CD4-positive, alpha-beta T cell treated with Interleukin-6 at 100 ng/mL for 8 hours (primary cell): ENCODE measurements at places on chromosomes 1 and 21.

GRCh38 chr1:54774820-54775498 lies 10.6 kb upstream of the PARS2 start:
- no peak for DNase-seq

DNA sequence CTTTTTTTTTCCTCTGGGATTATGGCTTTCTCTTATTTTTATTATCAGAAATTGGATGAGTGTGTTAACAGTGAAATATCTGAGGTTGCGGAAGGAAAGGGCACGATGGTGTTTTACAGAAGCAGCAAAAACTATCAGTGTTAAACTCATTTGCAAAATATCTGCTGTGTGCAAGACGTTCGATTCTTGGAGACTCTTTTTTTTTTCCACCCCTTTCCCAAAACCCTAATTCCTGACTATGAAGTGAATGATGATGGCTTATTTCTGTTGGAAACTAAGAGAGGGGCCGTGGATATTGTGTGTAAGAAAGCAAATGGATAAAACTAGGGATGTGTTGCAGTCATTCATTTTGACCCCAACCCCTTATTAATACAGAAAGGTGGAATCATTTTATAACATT lies 677 bp downstream of the NCAM2 start:
- no peak for DNase-seq

GRCh38 chr21:26457817-26458216 lies 115.3 kb downstream of the CYYR1 start:
- no peak for DNase-seq

DNA sequence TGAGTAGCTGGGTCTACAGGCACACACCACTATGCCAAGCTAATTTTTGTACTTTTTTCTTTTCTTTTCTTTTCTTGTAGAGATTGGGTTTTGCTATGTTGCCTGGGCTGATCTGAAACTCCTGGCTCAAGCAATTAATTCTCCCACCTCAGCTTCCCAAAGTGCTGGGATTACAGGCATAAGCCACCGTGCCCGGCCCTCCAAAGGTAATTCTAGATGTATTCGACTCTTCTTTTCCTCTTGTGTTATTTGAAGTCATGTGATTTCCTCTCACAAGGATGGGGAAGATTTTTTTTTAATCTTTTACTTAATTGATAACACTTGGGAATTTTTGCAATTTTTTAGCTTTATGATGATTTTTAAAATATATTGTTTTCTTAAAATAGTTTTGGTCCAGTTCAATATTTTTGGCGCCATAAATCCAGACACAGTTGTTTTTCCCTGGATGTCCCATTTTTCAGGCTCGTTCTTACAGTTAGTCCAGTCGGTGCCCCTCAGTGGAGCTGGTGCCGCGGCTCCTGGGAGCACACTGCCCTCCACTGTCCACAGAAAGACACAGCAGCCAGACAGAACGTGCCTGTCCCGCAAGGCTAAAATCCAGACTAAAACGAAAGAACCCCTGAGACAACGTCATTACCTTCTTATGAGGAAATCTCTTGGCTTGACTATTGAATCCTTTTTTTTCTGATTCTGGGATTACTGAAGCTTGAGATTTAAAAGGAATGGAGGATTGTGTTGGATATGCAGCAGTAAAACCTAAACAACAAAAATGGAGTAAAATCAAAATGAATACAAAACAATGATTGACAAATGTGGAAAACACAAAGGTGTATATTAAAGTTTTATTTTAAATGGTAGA lies 22.4 kb downstream of the STPG1 start:
- peak; percentile 75 for DNase-seq

DNA sequence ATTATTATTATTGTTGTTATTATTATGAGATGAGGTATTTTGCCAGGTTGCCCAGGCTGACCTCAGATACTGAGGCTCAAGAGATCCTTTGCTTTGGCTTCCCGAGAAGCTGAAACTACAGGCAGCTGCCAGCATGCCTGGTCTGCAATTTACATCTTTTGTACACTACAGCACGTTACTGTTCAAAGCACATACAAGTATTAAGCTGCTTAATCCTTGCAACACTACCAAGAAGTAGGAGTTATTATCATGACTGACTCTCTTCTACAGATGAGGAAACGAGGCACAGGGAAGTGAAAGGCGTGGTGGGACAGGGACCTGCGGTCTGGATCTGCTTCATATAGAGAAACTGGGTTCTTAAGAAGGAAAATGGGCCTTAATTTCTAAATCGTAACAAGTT lies 11.6 kb downstream of the ERG start:
- no peak for DNase-seq

- DNase-seq, result no peak
Observed at GRCh38 chr1:41023279-41023990, 1.9 kb upstream of the SLFNL1 start.

GRCh38 chr1:214074477-214074876 lies 86.7 kb downstream of the PROX1 start:
- no peak for DNase-seq
